ENCODE measurements at places on chromosomes 7 and 10.

DNA sequence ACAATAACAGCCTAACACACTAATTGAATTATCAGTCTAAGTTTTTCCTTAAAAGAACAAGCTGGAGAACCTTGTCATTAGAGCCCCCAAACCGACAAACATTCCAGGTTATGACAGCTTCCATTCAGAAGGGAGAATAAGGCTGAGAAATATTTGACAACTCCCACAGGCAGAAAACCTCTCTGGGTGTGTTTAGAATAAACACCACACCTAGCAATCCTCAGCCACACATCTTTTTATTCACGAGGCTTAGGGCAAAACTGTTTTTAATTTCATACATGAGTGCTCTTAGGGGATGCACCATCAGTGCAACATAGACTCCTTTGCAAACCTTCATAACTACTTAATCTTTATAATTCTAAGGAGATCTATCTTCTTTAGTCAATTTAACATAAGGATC, 24.2 kb downstream of the STN1 start:
- peak; percentile 34 for ATAC-seq

GRCh38 chr7:64656489-64656888, 9.4 kb upstream of the ZNF107 start:
- ATAC-seq: peak; percentile 88

GRCh38 chr7:152367170-152367569, 68.6 kb downstream of the KMT2C start:
- ATAC-seq: no peak

DNA sequence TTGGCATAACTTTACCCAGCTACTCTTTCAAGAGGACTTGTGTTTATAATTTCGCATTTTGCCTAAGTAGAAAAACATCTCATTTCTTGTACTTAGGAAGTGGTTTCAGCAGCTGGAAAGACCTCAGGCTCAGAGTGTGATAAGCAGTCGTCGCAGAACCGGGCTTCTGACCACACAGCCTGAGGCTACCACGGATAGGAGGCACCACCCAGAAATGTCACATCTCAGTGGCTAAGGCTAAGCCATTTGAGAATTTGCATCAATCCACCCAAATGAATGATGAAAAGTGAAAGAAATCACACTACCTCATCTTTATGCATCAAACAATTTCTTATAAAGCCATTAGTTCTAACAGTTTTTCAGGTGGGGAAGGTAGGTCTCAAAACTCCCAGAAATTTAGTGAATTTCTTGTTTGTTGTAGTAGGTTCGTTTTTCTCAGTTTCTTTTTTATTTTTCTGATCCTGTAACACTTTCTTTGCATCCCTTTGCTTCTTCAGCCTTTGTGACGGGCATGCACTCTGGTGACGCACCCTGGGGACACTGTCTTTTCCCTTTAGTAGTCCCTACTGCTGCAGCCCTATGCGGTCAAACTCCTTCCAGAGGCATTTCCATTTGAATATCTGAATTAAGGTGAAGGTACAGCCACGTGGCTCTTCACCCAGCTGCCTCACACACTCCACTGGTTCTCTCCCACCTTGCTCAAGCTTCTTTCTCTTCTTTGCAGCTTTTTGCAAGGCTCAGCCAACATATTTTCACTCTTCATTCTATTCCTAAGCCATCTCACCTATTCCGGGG, 68.5 kb downstream of the MAP3K8 start:
- ATAC-seq: peak; percentile 63

DNA sequence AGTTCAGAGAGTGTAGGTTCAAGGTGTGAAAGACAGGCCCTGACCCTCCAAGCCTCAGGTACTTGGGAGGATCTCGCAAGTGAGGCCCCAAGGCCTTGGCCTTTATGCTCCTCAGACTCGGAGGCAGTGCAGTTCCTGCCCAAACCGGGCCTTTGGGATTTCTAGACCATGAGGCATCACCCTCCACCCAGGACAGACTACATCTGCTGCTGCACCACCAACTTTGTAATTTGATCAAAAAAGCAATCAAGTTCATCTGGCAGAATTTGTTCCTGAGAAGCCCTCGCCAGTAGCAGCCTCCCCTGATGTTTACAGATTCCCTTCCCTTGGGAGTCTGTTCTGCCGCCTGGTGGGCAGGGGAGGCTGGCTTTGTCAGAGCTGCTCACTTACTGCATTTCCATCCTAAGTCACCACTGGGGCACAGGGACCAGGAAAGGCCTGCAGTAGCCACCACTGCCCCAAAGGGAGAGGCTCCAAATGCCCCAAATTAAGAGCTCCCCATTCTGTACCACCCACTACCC, 2.1 kb downstream of the CAMK2G start:
- no peak for ATAC-seq

DNA sequence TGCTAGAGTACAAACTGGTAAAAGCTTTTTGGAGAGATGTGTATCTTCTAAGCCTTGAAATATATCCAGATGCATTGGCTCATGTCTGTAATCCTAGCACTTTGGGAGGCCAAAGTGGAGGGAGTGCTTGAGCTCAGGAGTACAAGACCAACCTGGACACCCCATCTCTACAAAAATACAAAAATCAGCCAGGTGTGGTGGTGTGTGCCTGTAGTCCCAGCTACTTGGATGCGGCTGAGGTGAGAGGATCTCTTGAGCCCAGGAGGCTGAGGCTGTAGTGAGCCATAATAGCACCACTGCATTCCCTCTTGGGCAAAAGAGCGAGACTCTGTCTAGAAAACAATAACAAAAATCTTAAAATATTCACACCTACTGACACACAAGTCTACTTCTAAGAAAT, 25.6 kb downstream of the TMEM209 start:
- no peak for ATAC-seq

GRCh38 chr10:28479425-28479865, 53.5 kb upstream of the WAC start:
- no peak for ATAC-seq

- no peak for ATAC-seq
Measured at GRCh38 chr10:49151025-49151445, 17.2 kb upstream of the FAM170B start.

GRCh38 chr7:68573271-68574005, 1024.8 kb upstream of the AUTS2 start:
- no peak for ATAC-seq

- no peak for ATAC-seq
Measured at GRCh38 chr10:14926722-14927416, 27.0 kb downstream of the DCLRE1C start.

DNA sequence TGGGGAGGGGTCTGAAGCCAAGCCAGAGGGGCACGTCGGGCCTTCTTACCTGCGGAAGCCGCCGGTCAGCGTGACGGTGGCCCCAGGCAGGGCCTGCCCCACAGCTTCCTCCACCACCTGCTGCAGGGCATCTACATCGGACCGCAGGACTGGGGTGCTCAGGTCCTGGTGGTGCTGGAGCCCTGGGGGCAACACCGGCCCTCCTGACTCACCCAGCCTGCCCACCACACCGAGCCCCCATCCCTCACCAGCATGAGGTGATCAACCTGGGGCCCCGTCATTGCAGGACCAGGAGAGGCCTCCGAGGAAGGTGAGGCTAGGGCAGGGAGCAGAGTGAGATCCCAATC, 8.0 kb downstream of the POLM start:
- no peak for ATAC-seq

DNA sequence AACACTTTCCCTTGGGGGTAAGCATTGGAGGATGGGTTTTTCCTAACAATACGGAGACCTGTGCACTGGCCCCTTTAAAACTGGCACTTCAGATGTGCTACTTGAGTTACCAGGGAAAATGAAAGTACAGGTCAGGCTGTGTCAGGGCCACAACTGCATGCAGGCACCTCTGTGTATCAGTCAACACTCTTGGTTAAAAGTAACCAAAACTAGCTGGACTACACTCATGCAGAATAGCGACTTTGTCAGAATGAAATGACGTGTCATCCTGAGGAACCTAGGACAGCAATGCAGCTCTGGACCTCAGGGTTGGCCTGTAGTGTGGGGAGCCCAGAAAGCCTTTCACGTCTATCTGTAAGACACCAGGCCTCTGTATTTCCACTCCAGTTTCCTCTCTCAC, 33.8 kb upstream of the SMKR1 start:
- no peak for ATAC-seq

- ATAC-seq: no peak
Measured at GRCh38 chr7:2657208-2657607, 25.4 kb downstream of the TTYH3 start.

- ATAC-seq: peak; percentile 52
Measured at GRCh38 chr7:43698460-43699255, 30.7 kb downstream of the COA1 start.

DNA sequence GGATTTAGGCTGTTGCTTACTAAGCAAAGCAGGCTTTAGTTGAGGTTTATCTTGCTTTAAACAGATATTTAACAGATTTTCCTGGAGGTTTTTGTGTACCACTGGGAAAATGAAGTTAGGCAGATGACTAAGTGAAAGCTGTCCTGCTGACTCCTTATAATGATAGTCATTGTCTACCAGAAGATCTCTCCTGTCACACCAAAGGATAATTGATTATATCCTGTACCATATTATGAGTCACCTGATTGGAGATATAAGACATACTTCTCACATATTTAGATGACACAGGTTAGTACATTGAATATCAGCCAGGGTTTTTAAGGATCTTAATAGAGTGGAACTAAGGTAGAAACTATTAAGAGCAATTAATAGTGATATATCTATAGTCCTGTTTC, 68.4 kb downstream of the PTEN start:
- ATAC-seq: peak; percentile 15

DNA sequence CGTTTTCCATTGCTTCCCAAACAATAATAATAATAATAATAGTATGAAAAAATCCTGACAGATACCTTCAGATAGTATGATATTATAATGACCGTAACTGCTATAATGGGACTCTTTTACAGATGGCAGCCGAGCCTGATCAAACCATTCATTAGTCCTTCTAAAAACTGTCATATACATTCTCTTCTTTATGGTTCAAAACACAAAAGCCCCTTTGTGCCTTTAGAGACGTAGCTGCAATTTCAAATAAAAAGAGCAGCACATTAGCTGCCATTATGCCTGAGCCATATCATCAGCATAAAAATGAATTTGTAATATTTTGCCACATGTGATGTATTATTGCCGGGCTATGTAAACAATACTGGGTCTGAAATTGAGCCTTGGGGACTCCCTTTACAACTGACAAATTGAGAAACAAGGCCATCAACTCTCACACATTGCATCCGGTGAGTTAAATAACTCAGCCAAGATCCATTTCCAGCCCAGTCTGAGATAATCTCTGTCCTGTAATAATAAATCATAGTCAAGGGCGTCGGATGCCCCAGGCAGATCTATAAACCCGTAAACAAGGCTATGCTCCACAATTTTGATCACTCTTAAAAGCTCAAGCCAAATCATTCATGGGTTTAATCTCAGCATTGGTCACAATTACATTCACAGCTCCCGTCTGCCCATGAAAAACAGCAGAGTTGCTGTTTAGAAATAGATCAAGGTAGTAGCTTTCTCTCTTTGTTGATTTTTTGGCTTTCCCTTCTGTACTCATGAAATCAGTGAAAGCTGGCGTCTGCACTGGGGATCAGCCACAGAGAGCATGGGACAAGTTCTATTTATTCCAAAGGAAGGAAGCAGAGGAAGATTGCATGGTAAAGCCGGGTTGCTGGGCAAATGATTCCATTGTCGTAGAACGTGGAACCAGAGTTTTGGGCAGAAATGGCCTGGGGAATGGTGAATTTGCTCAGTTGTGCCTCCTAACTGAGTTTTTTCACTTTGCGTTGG, 150.1 kb upstream of the BMPER start:
- no peak for ATAC-seq

DNA sequence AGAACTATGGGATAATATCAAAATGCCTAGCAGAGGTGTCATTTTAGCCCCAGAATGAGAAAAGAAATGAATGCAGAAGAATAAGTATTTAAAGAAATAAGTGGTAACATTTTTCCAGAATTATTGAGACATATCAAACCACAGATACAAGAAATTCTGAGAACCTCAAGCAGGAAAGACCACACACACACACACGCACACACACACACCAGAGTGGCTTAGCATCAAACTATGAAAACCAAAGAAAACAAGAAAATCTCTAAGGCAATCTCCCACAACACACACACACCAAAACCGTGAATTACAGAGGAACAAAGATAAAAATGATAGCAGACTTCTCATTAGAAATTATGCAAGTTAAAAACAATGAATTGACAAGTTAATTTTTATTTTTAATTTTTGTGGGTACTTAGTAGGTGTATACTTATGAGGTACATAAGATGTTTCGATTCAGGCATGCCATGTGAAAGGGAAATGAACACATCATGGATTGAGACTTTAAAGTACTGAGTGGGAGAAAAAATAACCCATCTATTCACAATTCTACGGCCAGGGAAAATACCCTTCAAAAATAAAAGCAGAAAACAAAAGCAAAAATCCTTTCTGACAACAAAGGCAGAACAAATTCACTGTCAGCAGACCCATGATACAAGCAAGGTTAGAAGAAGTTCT, 14.6 kb downstream of the PPIF start:
- no peak for ATAC-seq

DNA sequence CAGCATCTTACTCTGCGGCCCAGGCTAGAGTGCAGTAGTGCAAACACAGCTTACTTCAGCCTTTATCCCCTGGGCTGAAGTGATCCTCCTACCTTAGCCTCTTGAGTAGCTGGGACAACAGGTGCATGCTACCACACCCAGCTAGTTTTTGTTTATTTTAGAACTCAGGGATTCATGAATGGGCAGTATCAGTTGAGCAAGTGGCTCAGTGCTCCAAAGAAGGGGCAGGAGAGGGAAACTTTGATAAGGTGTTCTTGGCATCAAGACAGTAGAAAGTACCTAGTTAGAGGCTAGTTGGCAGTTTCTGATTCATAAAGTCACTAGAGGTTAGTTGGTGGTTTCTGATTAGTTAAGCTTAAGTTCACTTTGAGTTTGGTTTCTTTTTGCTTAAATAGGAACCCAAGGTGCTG, 18.4 kb downstream of the TRIM24 start:
- ATAC-seq: no peak

GRCh38 chr10:80660736-80661135, 123.0 kb downstream of the SH2D4B start:
- ATAC-seq: no peak

GRCh38 chr7:5406957-5407945, 16.4 kb downstream of the TNRC18 start:
- peak; percentile 18 for ATAC-seq

DNA sequence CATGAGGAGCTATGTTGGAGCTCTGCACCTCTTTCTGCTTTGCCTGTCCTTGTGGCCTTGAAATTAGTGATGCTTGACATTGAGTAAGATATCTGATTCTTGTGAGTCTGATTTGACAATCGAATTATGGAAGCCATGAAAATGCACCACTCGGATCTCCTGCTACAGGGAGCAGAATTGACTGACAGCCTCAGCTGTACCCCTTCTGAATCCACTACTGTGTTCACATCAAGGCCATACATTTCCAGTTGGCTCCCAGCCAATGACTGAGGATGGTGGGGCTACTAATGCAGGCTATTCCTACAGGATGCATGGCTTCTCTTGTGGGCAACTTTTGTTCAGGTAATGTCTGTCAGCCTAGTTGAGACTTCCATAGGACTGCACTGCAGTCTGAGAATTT, 321.9 kb downstream of the REEP3 start:
- ATAC-seq: no peak

DNA sequence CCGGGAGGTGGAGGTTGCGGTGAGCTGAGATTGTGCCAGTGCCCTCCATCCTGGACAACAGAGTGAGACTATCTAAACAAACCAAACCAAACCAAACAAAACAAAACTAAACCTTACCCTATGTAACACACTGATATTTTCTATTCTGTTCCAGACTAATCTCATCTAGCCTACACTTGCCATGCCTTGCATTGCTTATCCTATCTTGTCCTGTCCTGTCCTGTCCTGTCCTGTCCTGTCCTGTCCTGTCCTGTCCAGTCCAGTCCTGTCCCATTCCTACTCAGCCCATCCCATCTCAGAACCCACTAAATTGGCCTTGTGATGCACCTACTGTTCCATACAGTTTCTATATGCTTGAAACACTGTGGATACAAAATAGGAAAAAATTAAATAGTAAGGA, 64.7 kb upstream of the HDAC9 start:
- no peak for ATAC-seq
